Left lung (tissue), 14 donors: ENCODE measurements at places on chromosomes 2 and 18. TPM values are rescaled to one million over a fixed set of nuclear protein-coding genes. Genes with fewer than 3 reads are reported as not detected.

DNA sequence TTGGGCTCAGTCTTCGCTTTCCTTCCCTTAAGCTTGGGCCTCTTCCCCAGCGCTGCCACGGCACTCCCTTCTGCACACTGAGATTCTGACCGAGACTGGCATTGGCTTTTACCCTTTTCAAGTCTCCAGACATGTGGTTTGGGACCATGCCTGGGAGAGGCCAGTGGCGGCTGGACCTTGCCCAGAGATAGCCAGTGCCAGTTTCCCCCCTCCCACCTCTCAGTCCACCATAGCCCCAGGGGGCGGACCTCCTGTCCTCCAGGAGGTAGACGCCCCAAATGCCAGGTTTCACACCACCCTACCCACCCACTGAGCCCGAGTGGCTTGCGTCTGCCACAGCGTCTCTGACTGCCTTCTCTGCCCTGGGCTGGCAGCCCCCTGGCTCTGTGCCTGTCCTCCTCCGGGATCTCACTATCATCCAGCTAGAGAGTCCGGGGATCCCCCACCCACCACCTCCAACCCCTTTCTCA, 47.7 kb downstream of the INPP5D start:
- no peak for DNase-seq

- no peak for DNase-seq
Observed at GRCh38 chr2:66472225-66472843, 37.4 kb downstream of the MEIS1 start.

DNA sequence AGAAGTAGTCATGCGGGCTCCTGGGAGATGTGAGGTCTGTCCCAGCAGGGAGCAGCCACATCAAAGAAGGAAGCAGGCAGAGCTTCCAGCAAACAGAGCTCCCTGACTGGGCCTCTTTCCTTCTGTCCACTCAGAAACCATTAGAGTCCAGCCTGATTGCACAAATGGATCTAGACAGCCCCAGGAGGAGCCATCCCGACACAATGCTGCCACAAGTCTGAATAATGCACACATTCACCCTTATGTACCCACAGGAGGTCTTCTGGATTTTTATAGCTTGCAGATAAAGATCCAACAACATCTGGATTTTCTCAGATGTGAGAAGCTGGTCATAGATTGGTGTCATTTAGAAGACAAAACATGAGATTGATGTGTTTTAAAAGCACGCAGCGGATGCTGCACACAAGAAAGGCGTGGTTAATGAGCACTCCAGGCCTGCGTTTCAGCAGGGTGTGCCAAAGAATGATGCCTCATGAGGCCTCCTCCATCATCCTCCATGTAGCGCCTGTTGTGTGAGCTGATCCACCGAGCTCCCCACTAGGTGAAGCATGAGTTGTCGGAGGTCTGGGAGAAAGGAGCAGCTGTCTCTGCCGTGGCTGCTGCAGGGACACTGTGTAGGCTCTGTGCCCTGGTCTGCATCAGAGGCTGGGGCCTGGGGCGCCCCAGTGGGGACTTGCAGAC, 60.6 kb downstream of the MTCL1 start:
- peak; percentile 27 for DNase-seq

- DNase-seq, result no peak
Observed at GRCh38 chr18:48153613-48154481, 223.4 kb upstream of the SMAD2 start.

DNA sequence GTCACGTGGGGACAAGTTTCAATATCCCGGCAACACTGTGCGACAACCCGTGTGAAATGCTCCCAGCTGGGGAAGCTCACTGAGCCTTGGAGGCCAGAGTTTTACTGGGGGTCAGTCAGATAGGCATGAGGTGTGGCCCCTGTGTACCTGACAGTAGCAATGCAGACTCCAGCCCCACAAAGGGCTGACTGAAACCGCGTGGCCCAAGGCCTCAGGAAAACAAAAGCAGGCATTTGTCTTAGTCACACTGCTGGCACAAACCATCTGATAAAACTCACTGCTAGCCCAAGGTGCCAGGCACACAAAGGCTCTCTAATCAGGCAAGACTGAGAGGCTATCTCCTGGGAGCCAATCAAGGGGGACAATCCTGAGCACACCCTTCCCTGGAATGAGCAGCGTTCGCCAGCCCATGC, 786.6 kb upstream of the RAB6C start:
- DNase-seq, result no peak

DNA sequence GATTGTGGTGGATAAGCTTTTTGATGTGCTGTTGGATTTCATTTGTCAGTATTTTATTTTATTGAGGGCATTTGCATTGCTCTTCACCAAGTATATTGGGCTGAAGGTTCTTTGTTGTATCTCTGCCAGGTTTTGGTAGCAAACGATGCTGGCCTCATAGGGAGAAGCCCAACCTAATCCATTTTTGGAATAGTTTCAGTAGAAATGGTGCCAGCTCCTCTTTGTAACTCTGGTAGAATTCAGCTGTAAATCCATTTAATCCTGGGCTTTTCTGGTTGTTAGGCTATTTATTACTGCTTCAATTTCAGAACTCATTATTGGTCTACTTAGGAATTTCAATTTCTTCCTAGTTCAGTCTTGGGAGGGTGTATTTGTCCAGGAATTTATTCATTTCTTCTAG, 309.8 kb upstream of the SETBP1 start:
- DNase-seq, result no peak

DNA sequence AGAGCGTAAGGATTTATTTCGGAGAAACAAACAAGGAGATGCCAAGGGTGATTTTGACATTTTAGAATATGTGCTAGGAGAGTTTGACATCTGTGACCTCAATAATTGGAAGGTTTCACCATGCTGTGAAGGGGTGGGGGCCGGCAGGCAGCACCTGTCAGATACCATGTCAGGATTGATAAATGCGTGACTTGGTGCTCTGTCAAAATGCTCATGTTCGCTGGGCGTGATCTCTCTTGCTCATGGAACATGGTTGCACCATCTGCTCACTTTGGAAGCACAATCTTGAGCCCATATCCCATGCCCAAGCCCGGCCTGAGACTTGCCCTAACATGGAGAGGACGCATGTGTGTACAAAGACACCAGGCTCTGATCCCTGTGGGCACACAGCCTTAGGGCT, 347.6 kb downstream of the RNF144A start:
- DNase-seq, result no peak

DNA sequence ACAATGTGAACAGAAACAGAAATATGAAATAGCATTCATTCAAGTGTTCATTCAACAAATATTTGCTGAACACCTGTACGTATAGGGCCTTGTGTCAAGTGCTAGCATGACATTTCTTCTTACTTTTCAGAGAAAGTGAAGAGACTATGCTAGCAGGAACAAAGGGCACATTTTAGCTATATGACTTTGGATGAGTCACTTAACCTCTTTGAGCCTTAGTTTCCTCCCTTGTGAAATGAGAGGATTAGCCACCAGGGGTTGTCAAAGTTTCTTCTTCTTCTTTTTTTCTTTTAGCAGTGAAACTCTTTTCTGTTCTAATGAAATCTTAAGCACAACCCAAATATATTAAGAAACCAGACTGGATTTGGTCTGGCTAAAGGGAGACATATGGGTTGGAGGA, 53.1 kb downstream of the FIGN start:
- no peak for DNase-seq

DNA sequence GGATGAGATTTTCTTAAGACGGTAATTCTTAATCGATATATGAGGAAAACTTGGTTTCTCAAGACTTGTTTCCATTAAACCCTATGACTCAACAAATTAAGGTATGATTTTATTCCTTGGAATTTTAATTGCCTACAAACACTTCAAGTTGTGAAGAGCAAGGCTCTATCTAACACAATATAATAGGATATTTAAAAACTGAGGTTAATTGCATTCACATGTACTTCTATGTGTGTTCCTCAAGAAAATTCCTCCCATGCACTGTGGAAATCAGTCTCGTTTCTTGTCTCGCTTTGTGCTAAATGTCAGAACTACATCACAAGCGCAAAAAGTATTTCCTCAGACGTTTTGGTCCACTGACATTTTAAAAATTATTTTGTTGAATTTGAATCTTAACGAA, 109.6 kb upstream of the UNC80 start:
- DNase-seq, result no peak

DNA sequence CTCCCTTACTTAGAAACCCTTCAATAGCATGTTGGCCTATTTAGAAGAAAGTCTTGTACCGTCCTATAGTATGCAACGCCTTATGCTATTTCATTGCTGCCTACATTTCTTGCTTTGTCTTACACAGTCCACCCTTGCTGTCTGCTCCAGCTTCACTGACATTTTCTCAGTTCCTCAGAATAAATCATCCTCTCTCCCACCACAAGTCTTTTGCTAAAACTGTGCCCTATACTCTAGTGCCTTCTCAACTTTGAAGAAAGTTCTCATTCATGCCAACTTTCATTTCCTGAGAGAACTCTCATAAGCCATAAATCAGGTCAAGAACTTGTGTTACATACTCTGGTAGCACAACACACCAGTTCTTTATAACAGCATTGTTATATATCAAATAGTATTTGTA, 54.3 kb upstream of the COL3A1 start:
- no peak for DNase-seq

- DNase-seq, result no peak
Observed at GRCh38 chr2:213122725-213123124, 28.7 kb downstream of the IKZF2 start.

- no peak for DNase-seq
Observed at GRCh38 chr2:208379192-208379591, 27.4 kb upstream of the PTH2R start.

GRCh38 chr2:48114256-48114655, 208.0 kb upstream of the FBXO11 start:
- no peak for DNase-seq

GRCh38 chr18:50749421-50749820, 70.4 kb downstream of the MRO start:
- no peak for DNase-seq

GRCh38 chr2:28716265-28716865, 35.3 kb upstream of the PPP1CB start:
- peak; percentile 74 for DNase-seq

GRCh38 chr2:136917411-136917881, 152.1 kb downstream of the THSD7B start:
- no peak for DNase-seq

SIX2 gene
- 0.26 TPM for polyA plus RNA-seq

ARHGEF33 gene
- 3.8 TPM for polyA plus RNA-seq

RAB6C gene
- polyA plus RNA-seq, result 0.09 TPM

BOLL gene
- not detected for polyA plus RNA-seq

GYPC gene
- polyA plus RNA-seq, result 78.8 TPM

GPBAR1 gene
- polyA plus RNA-seq, result 1.4 TPM

SH3BP4 gene
- polyA plus RNA-seq, result 24.1 TPM

ALPP gene
- polyA plus RNA-seq, result not detected

C2orf92 gene
- polyA plus RNA-seq, result 26.7 TPM

DSG4 gene
- polyA plus RNA-seq, result not detected
